ENCODE measurements at places on chromosomes 2 and 18. TPM values are rescaled to one million over a fixed set of nuclear protein-coding genes. Genes with fewer than 3 reads are reported as not detected.
A peak's percentile ranks its signal among the peaks of the same experiment; 100 is the strongest.

NPHP1 gene
- 4.7 TPM for polyA plus RNA-seq

CDK15 gene
- 4.8 TPM for polyA plus RNA-seq

GRCh38 chr2:171584001-171584400 lies 61.7 kb downstream of the CYBRD1 start:
- no peak for DNase-seq

- DNase-seq, result no peak
These were observed 127.9 kb downstream of the UXS1 start for GRCh38 chr2:106065983-106066820.

POLE4 gene
- polyA plus RNA-seq, result 68.5 TPM

ALLC gene
- polyA plus RNA-seq, result 1.0 TPM

- no peak for DNase-seq
These were observed 98.6 kb downstream of the CPO start for GRCh38 chr2:207037896-207038295.

RAMP1 gene
- polyA plus RNA-seq, result 17.3 TPM

DNA sequence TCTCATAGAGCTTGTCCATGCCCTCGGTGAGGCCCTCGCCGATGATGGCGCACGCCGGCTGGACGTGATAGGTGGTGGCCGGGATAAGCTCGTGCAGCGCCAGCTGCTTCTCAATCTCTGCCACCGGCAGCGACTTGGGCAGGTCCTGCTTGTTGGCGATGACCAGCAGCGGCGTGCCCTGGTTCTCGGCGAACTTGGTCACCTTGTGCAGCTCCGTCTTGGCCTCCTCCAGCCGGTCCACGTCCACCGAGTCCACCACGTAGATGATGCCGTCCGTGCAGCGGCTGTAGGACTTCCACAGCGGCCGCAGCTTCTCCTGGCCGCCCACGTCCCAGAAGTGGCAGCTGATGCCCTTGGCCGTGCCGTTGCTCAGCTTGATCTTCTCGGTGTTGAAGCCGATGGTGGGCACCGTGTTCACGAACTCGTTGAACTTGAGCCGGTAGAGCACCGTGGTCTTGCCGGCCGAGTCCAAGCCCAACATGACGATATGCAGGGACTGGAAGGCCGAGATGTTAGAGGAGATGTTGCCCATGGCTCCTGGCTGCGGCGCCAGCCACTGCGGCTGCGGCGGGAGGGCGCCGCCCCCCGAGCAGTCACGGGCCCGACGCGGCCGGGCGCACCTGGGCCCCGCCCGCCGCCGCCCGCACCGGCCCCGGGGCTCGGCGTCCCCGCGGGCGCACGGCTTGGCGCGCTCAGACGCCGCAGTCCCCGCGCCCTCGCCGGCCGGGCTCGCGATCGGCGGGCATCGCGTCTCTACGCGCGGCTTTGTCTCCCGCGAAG lies 636 bp downstream of the ARL4C start:
- DNase-seq, result no peak

- DNase-seq, result peak; percentile 41
These were observed 1.3 kb downstream of the TANC1 start for GRCh38 chr2:158969715-158970240.

GRCh38 chr2:239255218-239255617 lies 145.6 kb downstream of the HDAC4 start:
- no peak for DNase-seq

DNA sequence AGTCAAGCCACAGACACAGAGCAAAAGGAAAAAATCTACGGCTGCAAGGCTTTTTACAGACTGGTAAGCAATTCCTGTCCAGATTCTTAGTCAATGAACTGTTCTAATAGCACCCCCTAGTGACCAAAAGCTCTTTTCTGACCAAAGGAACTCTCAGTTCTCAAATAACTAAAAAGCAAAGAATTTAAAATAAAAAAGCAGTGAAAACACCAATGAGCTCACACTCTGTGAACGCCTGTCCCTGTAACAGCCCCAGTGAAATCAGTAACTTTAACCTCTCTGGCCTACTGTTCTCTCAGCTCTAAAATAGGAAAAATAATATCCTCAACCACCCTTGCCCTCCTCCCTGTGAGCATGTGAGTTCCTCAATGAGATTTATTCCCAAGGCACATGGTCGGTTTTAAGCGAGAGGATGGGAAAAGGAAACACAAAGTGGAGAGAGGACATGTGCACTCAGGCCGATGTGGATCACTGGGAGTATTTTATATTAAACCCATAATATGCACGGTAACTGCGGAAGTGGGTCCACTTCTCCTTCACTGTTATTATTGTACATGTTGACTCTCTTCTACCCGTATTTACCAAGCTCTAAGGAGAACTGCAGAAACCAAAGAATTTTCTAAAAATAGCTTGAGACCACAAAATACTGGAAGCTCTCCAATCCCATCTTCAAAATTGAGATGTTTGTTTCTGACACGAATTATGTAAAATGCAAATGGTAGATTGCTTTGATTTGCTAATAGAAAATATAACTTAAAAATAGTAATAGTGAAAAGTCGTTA lies 128.5 kb downstream of the STK39 start:
- DNase-seq, result no peak

IL1RL1 gene
- polyA plus RNA-seq, result 2.1 TPM

DNA sequence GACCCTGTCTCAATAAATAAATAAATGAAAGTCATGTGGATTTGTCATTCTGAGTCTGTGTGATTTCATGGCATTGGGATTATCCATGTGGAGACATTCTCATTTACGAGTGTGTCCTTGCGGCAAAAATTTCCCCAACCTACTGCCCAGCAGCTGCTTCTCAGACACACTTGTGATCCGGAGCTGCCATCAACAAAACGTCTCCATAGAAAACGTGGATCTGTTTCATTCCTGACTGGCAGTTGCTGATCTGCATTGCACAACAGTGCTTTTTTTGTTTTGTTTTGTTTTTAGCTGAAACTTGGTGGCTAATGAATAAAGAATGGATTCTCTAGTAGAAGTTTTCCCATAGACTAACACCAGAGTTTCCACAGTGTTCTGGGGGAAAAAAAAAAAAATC lies 74.7 kb downstream of the TGIF1 start:
- no peak for DNase-seq

DNA sequence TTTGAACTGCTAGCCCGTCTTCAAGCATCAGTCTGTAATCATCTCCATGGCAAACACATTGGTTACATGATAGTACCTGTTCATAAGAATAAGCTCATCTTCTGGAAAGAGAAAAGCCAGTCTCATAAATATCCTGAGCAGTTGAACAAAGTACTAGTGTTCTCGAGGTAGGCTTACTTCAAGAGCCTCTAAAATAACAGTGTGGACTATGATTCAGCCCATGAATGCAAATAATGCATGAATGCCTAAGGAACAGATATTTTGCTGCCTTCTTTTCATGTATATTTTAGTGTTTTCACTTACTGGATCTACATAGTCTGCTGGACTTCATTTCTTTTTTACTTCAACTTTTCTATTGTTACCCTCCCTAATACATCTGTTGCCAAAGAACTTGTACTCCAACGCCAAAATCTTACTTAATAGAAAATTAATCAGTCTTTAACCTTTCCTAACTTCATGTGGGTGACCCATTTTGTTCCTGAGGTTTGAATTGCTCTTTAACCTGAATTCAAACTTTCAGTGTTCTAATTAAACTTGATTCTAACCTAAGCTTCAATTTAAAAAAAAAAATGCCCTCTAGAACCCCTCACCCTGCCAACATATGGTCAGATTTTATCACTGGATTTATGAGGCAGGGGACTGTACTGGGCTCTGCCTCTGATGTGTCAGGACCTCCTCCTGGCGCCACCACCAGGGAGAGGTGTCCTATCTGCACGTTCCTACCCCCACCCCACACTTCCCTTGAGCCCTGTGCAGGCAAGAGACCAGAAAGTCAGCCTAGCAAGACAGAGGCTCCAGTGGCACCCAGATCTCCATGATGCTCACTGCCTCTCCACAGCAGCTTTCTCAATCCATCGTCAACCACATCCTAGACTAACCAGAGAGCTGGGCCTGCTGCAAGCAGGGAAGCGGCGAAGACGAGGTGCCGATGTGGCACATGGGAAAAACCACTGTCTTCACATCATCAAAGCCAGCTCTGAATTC lies 264.7 kb upstream of the ID2 start:
- no peak for DNase-seq

- peak; percentile 10 for DNase-seq
These were observed 861 bp downstream of the LTBP1 start for GRCh38 chr2:32947484-32948143.

DNA sequence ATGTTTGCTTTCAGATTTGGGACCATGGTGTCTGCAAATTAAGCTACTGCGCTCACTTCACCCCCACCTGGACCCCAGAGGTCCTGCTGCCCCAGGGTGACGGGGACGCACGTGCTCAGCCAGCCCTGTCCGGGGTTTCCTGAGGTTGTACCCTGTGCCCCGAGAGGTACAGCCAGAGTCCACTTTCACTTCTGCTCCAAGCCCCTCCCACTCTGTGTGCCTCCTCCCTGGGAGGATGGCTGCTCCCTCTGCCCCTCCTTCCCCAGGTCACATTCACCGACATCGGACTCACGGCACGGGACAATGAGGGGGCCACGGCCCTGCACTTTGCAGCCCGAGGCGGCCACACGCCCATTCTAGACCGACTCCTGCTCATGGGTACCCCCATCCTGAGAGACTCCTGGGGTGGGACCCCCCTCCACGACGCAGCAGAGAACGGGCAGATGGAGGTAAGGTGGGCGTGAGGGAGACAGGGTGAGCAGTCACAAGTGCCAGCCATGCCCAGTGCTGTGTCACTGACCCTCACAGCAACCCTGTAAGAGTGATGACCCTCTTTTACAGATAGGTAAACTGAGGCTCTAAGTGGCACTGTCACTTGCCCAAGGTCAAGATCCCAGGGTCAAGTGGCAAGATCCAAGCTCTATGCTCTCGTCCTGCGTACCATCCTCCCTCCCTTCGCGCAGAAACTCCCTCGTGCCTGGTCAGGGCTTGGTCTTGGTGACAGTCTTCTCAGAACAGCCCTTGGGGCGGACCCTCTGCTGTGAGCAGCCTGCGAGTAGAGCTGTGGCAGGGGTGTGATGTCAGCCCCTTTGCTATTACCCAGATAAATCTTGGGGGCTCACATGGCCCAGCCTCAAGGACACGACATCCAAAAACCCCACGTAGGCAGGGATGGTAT lies 7.6 kb downstream of the ESPNL start:
- DNase-seq, result peak; percentile 11

DNA sequence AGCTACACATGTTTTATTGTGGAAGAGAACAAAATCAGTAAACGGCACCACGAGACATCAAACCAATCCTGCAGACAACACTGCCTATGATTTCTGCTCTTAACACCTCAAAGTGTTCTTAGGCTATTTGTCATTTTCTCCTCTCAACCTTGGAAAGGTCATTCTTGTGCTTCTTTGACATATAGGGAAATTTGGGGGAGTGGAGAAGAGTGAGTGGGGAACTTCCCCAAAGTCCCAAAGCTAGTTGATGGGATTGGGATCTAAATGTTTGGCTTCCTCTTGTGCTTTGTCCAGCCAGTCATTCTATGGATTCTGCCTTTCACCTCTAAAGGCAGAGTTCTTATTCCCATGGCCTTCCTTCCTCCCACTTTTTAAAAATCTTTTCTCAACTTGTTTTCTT lies 5.8 kb upstream of the MRO start:
- no peak for DNase-seq

HPCAL1 gene
- 20.1 TPM for polyA plus RNA-seq

DNA sequence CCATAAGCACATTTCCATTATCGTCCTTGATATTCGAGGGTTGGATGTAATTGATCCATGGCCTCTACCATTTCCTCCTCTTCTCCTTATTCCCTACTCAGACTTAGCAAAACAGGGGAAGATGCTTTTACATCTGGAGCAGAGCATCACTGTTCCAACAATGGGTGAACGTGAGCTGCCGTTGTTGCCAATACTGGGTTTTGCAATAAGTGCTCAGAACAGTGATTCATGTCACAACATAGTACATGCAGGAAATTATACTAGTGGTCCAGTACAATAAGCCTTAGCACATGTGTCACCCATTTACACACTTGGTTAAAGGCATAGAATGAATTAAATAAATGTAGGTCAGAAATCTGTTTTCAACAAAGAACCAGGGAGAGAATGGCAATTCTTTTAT lies 112.4 kb downstream of the DCC start:
- no peak for DNase-seq

ITPRIPL1 gene
- 1.2 TPM for polyA plus RNA-seq

DNA sequence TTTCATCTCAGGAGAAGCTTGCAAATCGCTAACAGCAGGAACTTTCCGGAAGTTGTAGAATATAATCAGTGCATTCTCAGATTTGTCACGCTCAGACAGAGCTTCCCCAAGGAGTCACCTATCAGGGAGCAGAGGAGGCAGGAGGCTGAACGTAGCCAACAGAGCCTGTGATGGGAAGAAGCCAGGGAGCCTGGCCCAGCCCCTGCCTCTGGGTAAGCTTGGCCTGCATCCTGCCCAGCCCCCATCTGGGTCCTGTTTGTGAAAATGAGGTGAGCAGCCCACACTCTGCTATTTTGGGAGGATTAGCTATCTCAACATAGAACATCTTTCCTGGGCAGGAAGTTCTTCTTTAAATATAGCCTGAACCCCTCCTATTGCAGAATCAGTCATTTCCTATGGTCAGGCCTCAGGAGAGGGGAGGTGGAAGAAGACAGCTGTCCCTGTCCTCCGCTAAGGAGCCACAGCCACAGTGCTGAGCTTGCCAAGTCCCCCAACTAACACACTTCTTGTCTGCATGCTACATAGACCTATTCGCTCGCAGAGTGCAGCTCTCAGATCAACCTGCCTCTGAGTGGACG lies 19.2 kb upstream of the PKDCC start:
- no peak for DNase-seq

AQP12B gene
- not detected for polyA plus RNA-seq

DNA sequence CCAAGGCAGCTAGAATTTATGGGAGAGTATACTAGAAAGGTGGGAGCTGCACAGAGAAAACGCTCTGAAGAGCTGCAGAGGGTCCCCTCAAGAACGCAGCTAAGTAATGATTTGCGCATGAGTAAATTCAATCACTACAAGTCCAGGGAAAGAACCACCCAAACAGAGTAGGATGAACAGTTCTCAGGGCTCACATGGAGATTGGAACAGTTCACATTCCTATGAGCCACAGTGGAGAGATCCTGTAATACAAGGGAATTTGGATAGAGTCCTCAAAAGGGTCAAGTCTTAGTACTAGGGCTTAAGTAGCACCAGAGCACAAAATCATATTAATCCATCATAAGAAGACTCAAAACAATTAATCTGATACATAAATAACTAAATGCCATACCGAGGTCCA lies 12.7 kb downstream of the OLA1 start:
- no peak for DNase-seq

- no peak for DNase-seq
These were observed 45.9 kb downstream of the PIKFYVE start for GRCh38 chr2:208311954-208312353.

DQX1 gene
- polyA plus RNA-seq, result 0.06 TPM

SGO2 gene
- polyA plus RNA-seq, result 2.8 TPM

GRCh38 chr2:226791056-226791486 lies 8.5 kb downstream of the IRS1 start:
- no peak for DNase-seq

- DNase-seq, result no peak
These were observed 284.1 kb downstream of the SLC4A3 start for GRCh38 chr2:219911541-219911940.
